Omental fat pad (tissue), 4 donors: ENCODE measurements at places on chromosomes 13 and 19.

DNA sequence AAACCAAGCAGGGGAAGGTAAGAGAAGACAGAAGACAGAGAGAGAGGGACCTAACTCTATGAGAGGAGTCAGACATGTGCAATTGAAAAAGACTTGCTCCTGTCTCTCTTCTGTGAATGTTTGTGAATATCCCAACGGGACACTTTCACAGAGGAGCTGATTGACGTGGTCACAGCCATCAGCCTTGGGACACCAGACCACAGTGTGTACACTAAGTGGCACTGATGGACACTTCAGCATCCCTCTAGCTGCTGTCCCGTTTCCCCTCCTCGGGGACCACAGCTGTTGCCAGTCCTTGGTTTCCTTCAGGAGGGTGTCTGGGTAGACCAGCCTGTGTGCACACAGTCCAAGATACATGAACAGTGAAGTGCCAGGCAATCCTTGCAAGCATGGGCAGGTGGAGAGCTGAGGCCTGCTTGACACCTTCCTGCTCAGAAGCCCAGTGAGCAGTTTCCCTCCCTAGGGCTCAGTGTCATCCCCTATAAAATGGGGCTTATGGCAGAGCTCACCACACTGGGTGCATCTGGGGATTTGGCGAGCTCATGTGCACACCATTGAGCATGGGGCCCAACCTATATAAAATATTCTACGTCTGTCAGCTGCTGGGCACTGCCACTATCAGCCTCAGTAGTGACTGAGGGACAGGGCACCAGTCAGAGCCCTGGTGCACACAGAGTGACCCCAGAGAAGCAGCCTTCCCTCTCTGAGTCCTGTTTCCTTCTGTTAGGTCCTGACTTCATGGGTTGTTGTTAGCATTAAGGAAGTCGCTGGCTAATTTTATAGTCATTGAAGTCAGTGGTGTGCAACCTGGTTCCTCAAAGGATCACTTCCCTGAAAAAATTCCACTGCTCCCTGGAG, 4.3 kb upstream of the USF2 start:
- DNase-seq = no peak

- DNase-seq = no peak
These were observed 197.0 kb downstream of the COL4A1 start for GRCh38 chr13:110109910-110110309.

DNA sequence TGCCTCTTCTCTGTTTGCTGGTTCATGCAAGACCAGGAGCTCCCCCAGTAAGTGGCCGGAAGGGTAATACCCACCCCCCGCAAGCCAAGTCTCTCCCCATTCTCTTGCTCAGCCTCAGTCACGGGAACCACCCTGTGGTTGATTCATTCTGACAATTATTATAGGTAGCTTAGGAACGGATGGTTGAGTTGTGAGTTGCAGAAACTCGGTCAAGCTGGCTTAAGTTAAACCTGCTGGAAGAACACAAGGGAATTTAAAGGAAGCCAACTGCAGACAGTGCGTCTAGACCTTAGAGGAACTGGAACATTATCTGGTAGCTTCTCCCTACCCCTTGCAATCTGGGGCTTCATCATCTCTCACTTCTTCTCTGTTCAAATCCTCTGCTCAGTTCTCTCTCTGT, 8.9 kb downstream of the FPR1 start:
- no peak for DNase-seq

GRCh38 chr19:16613841-16614240, 14.2 kb downstream of the MED26 start:
- DNase-seq = no peak

- DNase-seq = no peak
These were observed 4.3 kb upstream of the TLE5 start for GRCh38 chr19:3066482-3067049.

DNA sequence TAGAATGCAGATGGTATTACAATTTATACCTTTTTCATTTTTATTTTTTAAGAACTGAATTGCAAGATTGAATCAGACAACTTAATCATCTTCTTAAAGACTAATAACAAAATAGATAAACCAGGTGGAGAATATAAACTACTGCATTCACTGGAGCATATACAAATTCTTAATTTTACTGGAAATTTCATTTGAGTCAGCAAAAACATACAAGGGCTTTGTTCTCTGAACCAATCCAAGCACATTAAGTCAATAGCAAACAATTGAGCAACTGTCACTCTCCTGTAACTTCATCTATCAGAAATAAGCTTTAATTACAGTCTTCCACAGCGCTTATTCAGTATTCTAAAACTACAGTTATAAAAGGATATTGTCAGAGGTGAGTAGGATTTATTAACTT, 167.4 kb upstream of the OBI1 start:
- DNase-seq = no peak

GRCh38 chr19:54248016-54248601, 5.5 kb upstream of the LILRA6 start:
- no peak for DNase-seq

DNA sequence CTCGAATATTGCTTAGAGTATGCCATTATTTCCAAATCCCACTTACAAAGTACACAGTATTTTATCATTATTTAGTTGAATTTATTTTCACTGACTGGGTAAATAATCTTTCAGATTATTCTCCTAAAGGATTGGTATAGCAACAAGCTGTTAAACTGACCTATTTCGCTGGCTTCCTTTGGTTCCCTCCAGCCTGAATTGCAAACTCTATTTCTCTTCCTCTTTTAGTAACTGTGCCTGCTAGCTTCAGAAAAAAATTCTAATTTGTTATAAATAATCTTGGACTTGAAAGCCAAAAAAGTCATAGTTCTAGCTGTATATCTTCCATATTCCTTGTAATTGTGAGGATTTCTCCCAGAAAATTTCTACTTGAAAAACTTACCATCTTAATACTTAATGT, 15.0 kb upstream of the CCNA1 start:
- no peak for DNase-seq

GRCh38 chr13:23356368-23356767, 77.1 kb downstream of the SACS start:
- DNase-seq = no peak

GRCh38 chr13:27044837-27045570, 126.6 kb downstream of the USP12 start:
- DNase-seq = no peak

DNA sequence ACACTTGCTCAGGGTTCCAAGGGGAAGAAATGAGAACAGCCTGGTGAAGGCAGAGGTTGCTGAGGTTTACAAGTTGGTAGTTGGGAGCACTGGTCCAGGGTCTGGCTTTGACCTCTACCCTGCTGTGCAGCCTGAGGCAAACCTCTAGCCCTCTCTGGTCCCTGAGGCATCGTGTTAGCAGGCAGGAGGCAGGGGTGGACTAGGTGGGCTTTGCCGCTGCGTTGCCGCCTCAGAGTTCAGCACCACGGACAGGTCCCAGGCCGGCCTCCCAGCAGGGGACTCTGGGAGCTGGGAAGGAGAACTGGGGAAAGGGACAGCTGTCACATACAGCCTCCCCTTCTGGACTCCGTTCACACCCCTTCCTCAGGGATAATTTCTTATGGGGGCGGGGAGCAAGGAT, 3.1 kb downstream of the NCAN start:
- DNase-seq = no peak

- DNase-seq = no peak
These were observed 367.9 kb downstream of the LIG4 start for GRCh38 chr13:107847406-107847805.

GRCh38 chr13:113815151-113816058, 48.5 kb downstream of the GAS6 start:
- DNase-seq = no peak

GRCh38 chr13:54301085-54301484, 1272.5 kb downstream of the OLFM4 start:
- DNase-seq = no peak

DNA sequence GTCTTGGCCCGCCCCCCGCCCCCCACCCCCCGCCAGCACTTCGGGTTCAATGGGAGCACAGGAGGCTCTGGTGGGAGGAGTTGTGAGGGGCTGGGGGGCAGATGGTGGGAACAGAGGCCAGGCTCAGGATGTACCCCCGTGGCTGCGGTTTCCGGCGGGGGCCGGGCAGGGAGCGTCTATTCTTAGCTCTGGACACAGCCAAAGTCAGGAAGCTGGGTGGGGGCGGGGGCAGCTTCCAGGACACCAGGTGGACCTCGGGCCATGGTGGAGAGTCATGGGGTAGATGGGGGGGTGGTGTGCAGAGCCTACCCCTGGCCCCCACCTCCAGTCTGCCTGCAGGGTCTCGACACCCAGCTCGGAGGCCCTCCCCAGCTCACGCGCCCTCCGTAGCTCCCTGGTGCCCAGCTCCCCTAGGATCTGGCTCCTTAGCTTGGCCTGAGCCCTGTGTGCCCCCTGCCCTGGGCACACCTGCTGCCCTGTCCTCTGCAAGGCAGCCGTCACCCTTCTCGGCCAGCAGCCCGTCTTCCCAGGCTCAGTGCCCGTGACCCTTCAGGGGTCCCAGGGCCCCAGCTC, 2.2 kb upstream of the TBXA2R start:
- DNase-seq = no peak

DNA sequence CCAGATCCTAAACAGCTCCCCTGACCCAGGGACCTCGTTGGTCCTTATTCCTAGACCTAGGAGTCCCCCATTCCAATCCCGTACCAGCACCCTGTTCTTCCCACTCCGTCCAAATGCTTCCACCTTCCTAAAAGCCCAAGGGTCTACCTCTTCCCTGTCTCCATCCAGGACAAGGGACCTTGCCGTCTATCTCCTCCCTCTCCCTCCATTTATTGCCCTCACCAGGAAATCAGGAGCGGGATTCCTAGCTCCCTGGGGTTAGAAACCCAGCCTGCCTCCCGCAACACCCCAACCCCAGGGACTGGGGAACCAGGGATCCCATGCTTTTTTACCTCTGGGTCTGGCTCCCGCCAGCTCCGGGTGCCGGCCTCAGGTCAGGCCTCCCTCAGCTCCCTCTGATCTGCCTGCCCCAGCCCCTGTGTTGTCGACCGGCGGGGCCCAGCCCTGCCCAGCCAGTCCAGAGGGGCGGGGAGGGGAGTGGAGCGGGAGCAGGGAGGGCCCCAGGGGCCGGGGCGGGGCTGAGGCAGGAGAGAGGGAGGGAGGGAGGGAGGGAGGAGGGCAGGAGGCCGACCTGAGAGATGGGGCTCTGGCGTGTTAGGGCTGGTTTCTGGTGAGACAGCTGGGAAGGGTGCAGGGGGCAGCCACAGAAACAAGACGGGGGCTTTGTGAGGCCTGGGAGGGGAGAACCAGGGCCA, at the start of gene B3GNT8:
B3GNT8 (minus strand) TSS at position 423 of the 695 bp plus-strand sequence. CDS start 596 bp downstream, outside the sequence.
- DNase-seq = no peak

GRCh38 chr13:43979492-43979891, 99.8 kb downstream of the LACC1 start:
- no peak for DNase-seq

DNA sequence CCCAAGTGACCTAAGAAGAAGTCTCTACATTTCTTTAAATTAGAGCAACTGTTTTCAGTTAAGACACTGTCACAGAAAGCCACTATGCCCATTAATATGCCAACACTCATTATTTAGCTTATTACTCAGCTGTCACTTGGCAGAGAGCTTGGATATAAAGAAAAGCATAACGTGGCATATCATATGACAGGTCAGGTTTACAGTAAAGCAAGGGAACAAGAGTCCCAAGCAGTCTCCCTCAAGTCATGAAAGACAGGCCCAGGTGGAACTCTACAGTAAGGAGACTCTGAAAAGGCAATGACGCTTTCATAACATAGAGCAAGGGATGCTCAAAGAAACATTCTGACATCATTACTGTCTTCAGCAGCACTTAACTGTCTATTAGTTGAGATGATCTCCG, 6.3 kb downstream of the LHFPL6 start:
- no peak for DNase-seq

DNA sequence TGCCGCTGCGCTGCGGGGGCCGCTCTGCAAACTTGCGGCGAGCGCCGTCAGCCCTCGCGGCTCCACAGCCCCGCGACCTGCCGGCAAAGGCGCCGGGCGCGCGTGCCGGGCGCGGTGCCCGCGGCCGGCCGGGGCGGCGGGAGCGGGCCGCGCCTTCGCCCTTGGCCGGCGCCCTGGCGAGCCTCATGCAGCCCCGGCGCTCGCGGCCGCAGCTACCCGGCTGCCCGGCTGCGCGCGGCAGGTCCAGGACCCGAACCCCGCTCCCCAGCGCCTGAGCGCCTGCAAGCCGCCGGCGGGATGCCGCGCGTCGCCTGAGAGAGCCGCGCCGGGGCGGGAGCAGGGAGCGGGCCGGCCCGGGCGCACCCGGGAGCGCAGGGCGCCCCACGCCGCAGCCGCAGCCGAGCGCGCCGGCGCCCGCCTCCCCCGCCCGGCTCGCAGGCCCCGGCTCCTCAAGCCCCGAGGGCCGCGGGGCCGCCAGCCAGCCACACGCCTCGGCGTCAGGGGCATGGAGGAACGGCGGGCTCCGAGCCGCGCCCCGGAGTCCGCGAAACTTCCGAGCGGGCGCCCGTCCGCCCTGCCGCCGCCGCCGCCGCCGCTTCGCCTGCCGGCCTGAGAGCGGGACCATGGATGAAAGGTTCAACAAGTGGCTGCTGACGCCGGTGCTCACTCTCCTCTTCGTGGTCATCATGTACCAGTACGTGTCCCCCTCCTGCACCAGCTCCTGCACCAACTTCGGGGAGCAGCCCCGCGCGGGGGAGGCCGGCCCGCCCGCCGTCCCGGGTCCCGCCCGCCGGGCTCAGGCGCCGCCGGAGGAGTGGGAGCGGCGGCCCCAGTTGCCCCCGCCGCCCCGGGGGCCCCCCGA, 564 bp downstream of the HS6ST3 start:
- DNase-seq = no peak

DNA sequence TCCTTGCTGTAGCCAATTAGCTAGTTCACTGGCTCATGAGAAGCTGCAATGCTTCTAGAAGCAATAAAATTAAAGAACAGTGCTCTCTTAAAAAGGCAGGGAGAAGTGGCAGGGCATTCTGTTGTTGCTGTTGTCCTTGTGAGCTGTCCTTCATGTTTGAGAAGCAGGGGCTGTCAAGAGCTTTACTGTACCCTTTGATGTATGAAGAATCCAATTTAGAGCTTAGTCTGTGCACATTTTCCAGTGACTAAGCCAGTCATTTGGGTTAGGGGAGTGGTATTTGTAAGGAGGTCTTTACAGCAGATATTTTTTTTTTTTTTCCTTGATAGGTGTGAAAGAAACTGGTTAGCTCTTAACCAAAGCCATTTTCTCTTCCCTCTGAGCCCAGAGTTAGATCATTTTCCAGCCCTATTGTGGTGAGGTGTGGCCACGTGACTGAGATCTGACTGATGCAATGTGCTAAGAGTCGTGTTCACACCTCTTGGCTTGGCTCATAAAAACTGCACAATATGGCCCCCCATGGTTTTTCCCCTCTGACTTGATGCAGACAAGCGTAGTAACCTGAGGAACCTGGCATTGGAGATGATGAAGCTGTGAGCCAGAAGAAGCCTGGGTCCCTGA, 309.6 kb upstream of the TMTC4 start:
- DNase-seq = no peak

- DNase-seq = no peak
These were observed 135.8 kb downstream of the RXFP2 start for GRCh38 chr13:31875134-31875533.

GRCh38 chr13:73167028-73167820, 108.4 kb downstream of the KLF5 start:
- DNase-seq = no peak

- DNase-seq = no peak
These were observed 4.8 kb upstream of the LAMP1 start for GRCh38 chr13:113292021-113292862.

GRCh38 chr19:49398931-49399330, 10.9 kb downstream of the KASH5 start:
- no peak for DNase-seq

- no peak for DNase-seq
These were observed 29.3 kb upstream of the TNFAIP8L1 start for GRCh38 chr19:4609878-4610511.
